ENCODE measurements at places on chromosomes 11 and 22. TPM values are rescaled to one million over a fixed set of nuclear protein-coding genes. Genes with fewer than 3 reads are reported as not detected.

TNNI2 gene
- total RNA-seq: not detected

SPI1 gene
- total RNA-seq: not detected

BAD gene
- 56.6 TPM for total RNA-seq

NARS2 gene
- 11.2 TPM for total RNA-seq

LINC01488 gene
- total RNA-seq: not detected

OR5B3 gene
- not detected for total RNA-seq

OR52I1 gene
- not detected for total RNA-seq

NXPE2 gene
- 0.07 TPM for total RNA-seq

CASP12 gene
- total RNA-seq: not detected

SULT4A1 gene
- 0.20 TPM for total RNA-seq
